ENCODE measurements at places on chromosomes 6 and 20.

DNA sequence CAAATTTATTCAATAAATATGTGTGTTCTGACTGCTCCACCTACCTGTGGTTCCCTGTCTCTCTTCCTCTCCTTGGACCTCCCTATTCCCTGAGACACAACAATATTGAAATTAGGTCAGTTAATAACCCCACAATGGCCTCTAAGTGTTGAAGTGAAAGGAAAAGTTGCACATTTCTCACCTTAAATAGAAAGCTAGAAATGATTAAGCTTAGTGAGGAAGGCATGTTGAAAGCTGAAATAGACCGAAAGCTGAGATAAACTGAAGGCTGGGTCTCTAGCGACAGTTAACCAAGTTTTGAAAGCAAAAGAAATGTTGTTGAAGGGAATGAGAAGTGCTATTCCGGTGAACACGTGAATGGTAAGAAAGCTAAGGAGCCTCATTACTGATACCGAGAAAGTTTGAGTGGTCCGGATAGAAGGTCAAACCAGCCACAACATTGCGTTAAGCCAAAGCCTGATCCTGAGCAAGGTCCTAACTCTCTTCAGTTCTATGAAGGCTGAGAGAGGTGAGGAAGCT lies 34.1 kb downstream of the UST start:
- DNase-seq, result no peak

GRCh38 chr20:23658336-23658735 lies 20.6 kb upstream of the CST3 start:
- DNase-seq, result no peak

- peak; percentile 86 for DNase-seq
Measured at GRCh38 chr20:50572938-50573777, 63.0 kb downstream of the PTPN1 start.

DNA sequence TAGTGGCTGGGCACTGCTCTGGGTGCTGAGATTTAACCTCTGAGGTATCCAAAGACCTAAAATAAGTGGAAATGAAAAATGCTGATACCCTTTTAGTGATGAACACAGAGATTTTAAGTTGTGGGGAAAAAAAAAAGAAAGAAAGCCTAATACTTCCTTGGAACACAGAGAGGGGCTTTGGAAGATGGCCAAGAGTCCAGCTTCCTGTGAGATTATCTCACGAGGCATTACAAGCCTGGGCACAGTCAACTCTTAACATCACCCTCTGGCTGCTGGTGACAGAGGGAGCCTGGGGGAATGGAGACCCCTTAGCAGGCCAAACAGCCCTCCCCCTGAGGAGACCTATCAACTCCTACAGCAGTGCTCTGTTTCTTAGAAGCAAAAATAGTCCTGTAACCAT lies 19.7 kb downstream of the BTN2A1 start:
- DNase-seq, result no peak

DNA sequence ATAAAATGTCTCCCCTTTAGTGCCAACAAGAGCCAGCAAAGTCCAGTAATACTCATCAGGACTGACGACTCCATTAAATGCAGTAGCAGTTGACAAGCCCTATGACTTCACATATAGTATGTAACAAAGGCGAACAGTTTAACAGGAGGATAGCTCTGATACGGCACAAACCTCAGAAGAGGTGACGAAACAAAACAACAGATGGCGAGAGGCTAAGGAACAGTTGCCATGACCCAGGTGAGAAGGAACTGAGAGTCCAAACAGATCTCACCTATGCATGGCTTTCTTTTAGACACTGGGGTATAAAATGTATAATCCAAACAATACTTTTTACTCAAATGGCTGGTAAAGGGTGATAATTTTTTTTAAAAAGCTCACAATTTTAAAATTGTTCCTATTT lies 37.1 kb downstream of the SYNE1 start:
- no peak for DNase-seq

- no peak for DNase-seq
Measured at GRCh38 chr20:32326504-32326845, 31.7 kb upstream of the ASXL1 start.

GRCh38 chr6:163808871-163809270 lies 394.4 kb downstream of the QKI start:
- no peak for DNase-seq

GRCh38 chr6:63785006-63785405 lies 149.4 kb downstream of the PHF3 start:
- DNase-seq, result no peak

DNA sequence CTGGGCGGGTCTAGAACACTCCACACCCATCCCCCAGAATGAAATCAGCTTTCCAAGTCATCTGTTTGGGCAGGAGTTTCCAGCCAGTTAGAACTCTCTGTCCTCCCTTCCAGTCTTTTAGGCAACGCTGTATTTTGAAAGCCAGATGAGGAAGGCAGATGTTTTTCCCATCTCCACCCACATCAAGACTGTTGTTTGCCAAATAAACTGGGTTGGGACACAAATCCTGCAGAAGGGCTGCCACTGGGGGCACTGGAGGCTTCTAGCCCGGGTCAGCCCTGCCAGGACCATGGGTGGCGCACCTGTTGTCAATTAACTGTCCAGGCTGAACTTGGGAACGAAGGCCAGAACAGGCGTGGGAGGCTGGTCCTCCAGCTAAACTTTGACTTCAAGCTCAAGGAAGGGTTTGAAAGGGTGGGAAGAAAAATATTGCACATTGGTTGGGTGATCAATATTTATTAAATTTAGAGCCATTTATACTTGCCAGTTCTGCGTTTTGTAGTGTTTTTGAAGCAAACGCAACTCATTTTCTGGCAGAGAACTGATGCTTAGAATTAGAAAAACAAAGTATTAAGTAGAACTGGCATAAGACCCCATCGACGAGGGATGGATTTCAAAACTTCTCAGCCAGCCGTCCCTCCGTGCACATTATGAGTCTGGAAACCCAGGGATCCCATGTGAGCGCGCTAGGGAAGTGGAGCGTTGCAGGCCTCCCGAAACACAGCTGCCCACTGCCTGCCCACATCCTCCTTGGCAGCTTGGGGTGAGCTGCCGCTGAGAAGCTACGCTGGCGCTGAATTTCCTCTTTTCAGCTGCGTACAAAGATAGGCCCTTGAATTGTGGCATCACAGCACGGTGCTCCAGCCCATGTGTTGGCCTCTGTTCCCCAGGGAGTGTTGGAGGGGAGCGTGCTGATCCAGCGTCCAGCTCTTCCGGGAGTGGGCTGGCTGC lies 297.4 kb downstream of the QKI start:
- no peak for DNase-seq

DNA sequence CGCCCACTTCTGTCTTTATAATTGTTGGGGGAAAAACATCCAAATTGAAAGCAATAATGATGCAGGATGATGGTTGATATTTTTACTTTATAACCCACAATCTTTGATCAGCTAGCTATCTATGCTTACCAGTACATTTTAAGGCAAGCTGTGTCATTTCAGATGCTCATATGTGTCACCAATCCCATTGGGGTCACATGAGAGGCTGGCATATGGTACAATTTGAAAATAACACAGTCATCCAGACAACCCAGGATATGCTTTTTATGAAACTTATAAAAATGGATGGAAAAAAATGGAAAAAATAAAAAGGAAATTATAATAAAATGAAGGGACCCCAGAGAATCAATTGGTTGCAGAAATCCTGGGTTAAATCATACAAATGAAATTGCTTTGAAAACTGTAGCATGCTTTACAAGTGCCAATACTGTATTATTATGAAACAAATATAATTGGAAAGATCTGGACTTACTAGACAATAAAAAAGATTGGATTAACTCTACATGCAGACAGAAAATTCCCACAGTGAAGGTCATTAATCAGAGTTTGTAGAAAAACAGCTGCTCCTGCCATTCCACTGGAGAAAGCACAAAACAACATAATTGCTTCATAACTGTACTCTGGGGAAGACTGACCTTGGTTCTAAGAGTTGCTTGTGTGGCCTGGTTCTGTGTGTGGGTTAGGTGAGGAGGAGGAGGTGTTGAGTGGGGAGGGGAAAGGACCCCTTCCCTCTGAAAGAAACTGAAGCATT lies 13.3 kb upstream of the PRIM2 start:
- DNase-seq, result no peak

DNA sequence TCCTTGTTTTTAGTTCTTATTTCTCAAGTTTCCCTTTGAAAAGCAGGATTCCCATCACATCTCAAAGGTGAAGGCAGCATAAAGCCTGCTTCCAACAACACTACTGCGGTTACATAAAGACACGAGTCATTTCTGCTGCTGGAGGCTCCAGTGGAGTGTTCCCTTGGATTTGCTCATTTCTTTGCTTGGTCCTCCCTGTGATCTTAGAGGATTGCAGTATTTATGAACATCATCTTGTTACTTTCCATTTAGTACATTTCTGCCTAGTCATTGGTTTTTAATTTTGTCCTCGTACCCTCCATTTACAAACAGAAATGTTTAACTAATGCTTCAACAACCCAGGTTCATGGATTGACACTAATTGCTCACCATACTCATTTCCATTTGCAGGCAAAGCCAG lies 298.8 kb downstream of the ZNF217 start:
- no peak for DNase-seq

- DNase-seq, result no peak
Measured at GRCh38 chr6:20454204-20454824, 52.6 kb downstream of the E2F3 start.

GRCh38 chr6:116518621-116519368 lies 7.4 kb downstream of the CALHM5 start:
- no peak for DNase-seq

GRCh38 chr6:137233911-137234863 lies 15.0 kb upstream of the IFNGR1 start:
- no peak for DNase-seq

DNA sequence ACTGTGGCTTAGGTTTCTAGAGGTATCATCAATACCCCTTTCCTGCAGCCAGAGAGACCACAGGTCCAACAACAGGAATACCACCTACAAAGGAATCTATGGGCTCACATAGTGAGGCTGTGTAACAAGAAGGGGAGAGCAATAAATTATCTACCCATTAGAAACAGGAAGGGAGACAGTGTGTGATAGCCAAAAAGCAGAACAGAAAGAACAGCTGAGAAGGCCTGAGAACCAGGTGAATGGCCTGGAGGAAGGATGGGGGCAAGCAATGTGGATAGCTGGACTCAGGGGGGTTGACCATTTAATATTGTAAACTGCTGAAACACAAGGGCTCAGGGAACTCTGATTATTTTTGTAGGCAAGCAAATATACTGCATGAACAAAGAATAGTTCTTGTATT lies 628.2 kb downstream of the COL12A1 start:
- DNase-seq, result no peak

GRCh38 chr6:56840467-56841380 lies 114.2 kb upstream of the BEND6 start:
- peak; percentile 52 for DNase-seq

DNA sequence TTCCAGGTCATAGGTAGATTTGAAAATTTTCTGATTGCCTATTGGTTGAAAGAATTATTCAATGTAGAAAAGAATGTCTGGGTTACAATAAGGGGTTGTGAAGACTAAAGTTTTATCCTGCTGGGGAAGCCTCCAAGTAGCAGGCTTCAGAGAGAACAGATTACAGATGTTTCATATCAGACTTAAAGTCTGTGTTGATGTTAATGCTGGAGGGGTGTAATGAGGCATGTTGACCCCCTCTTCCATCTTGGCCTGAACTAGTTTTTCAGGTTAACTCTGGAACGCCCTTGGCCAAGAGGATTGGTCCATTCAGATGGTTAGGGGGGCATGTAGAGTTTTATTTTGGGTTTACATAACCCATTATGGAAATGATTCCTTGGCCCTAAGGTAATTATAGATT lies 356.2 kb downstream of the UTRN start:
- no peak for DNase-seq

DNA sequence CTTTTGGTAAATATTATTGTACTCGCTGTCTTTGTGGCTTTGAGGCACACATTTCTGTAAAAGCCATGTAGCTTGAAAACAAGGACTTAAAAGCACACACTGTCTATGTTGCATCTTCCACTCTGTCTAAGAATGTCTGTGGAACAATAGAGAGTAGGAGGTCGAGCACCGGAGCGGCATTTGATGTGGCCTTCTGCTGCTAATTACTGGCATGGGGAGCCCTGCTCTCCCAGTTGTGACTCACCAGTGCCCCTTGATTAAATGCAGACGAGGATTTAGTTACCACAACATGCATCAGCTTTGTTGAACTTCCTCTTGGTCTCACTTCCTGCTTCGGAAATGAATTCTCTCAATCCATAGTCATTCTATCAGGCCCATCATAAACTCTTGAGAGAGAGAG lies 680.7 kb upstream of the SLC35B3 start:
- no peak for DNase-seq

DNA sequence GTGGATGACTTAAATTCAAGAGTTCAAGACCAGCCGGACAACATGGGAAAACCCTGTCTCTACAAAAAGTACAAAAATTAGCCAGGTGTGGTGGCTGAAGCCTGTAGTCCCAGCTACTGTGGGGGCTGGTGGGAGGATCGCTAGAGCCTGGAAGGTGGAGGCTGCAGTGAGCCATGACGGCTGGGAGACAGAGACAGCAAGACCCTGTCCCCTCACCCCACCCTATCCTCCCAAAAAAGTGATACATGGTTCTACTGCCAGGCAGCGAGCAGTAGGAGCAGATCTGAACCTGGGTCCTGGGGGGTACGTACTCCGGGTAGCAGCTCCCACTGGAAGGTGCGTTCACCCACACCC lies 2.2 kb downstream of the PSMA7 start:
- no peak for DNase-seq

DNA sequence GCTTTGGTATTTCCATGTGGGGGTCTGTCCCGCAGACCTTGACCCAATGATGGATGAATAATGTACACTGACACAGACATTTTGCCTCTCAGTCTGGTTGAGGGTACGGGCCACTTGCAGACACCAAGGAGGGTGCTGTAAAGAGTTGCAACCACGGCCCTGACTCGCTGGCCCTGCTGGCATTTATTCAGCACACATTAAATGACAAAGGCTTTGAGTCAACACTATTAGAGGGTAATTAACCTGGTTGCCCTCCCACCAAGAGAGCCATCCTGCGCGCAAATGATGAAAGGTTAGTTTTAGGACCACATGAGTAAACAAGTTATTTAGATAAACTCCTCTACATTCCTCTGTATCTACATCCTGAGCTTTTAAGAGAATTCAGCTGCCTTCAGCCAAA lies 308.9 kb upstream of the MMS22L start:
- DNase-seq, result no peak

DNA sequence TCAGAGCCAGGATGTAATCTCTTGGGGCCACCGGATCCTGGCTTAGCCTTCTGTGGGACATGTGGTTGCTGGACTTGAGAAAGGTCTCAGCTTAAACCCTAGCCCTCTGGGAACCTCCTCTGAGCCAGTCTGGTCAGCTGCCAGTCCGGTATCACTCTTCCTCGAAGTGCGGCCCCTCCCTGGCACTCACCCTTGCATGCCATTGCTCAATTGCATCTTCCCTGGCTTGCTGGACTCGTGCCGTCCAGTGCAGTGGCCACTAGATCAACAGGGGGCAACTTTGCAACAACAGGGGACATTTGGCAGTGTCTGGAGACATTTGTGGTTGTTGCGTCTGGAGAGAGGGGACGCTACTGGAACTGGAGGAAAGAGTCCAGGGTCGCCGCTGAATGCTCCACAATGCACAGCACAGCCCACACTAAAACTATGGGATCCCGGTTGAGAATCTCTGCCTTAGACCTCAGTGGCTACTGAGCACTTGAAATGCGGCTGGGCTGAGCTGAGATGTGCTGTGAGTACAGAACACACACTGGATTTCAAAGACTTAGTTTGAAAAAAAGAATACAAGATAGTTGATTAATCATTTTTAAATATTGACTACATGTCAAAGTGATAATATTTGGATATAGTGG lies 152.1 kb downstream of the TFAP2C start:
- no peak for DNase-seq

- no peak for DNase-seq
Measured at GRCh38 chr20:44069203-44070011, 117.6 kb downstream of the JPH2 start.

- peak; percentile 31 for DNase-seq
Measured at GRCh38 chr6:89610149-89610642, 28.4 kb downstream of the LYRM2 start.
